ENCODE measurements at places on chromosomes 3 and 15.

GRCh38 chr3:24101676-24102168 is 156.6 kb downstream of the NR1D2 start:
- DNase-seq, result no peak

DNA sequence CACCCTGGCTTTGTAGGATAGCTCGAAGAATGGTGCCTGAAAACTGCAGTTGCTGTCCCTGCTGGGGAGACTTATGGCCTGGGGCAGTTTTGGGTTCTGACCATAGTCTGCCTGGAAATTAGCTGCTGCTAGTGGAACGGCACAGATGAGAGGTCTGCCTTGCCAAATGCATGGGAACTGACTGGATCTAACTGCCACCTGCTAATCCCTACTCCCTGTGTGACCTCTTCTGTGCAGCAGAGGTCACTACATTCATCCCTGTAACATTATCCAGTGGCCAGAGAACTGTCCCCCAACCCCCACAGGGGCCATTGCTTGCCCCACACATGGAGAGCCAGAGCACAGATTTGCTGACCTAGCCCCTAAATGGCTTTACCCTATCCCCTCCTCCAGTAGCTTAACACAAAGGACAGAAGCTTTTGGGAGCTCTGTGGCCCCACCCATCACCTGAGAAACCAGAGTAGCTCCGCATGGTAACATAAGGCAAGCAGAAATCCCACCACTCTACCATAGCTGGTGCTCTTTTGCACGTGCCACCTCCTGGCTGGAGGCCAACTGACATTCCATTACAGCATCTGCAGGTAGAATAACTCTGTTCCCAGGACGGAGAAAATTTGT is 840.0 kb downstream of the EPHA3 start:
- no peak for DNase-seq

GRCh38 chr3:99999536-99999935 is 114.8 kb downstream of the FILIP1L start:
- no peak for DNase-seq

GRCh38 chr3:151753846-151754245 is 20.1 kb downstream of the AADACL2 start:
- no peak for DNase-seq

DNA sequence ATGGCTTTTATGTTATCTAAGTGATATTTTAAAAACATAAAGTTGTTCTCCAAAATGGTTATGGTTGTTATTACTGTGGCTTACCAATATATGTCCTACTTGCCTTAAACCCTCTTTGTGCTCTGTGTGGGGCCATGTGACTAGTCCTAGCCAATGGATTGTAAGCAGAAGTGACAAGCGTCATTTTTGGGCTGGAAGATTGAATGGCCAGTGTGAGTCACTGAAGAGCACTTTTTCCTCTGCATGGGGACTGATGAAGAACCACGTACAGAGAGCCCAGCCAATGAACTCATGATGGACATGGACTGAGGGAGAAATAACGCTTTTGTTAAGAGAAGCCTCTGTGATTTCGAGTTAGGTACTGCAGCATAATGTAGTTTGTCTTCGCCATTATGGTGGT is 332.7 kb downstream of the EDEM1 start:
- no peak for DNase-seq

All from activated CD8-positive, alpha-beta T cell treated with anti-CD3 and anti-CD28 coated beads for 36 hours (primary cell).